ENCODE measurements at places on chromosomes 16 and 17. TPM values are rescaled to one million over a fixed set of nuclear protein-coding genes. Genes with fewer than 3 reads are reported as not detected.

C17orf100 gene
- 2.0 TPM for total RNA-seq

GCGR gene
- total RNA-seq = 0.14 TPM

NLE1 gene
- 10.5 TPM for total RNA-seq

RAB11FIP4 gene
- total RNA-seq = 46.9 TPM
